Iris pigment epithelial cell (primary cell): ENCODE measurements at places on chromosomes 4 and X.

DNA sequence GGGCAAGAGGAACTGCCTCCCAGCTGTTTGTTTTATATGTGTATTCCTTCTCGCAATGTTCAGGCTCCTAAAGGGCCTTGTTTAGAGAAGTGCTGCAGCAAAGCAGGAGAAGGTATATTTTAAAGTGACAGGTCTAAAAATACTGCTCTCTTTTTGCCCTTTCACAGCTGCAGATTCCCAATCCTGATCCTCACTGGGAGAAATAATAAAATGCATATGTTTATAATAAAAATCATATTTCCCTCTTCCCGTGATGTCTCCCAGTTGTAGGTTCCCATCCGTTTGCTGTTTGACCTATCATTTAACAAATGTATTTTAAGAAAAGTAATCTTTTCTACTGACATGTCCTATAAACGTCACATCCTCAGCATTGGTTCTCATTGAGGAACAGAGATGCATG, 62.7 kb upstream of the GPC4 start:
- DNase-seq, result no peak

DNA sequence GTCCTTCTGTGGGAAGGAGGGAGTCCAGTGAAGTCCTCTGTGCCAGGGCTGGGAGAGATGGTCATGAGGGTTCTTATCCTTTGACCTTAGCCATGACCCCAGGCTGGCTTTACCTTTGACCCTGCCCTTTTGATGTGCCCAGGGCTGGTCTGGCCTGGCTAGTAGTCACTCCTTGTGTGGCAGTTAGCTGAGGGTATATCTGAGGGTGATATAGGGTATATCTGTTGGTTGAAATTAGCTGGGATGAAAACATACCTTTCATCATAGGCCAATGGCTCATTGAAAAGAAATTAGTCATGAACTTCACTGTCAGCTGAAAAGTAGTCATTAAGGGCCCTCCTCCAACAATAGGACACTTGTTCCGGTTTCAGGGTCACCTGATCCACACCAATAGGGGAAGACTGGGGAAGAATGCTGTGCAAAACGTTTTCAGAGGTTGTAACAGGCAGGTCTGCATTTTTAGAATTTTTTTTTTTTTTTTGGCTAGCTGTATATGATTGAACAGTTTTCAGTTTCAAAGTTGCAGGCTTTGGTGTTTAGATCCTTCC, 74.6 kb upstream of the STOX2 start:
- DNase-seq, result no peak

- DNase-seq, result no peak
Observed at GRCh38 chr4:100799761-100800539, 282.1 kb upstream of the EMCN start.

GRCh38 chrX:118418811-118419251, 72.9 kb downstream of the WDR44 start:
- no peak for DNase-seq

GRCh38 chrX:113305496-113305895, 464.9 kb upstream of the AMOT start:
- DNase-seq, result peak; percentile 49

DNA sequence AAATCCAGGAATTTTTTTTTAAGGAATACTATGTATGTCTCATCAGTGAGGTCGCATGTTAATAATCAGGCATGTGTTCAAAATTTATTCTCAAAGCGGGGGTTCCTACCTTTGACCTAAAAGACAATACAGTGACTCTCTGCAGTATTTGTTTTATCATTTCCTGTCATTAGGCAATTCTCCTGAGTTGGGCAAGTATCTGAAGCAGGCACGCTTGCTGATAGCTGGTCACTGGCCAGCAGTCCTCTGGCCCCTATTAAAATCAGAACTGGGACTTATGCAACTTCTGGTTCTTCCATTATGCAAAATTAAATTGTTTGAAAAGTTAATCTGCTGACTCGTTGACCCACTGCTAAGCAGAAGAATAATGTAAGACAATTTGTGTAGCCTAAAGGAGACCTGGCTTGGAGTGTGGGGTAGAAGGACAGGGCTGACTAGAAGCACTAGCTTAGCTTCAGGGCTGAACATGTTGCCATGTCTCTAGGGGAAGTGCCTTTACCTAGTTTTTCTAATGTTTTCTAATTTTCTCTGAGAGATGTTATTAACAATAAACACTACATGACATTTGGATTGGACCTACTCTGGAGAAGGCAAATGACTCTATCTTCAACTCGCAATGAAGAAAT, 36.0 kb upstream of the GABRA2 start:
- DNase-seq, result peak; percentile 58

DNA sequence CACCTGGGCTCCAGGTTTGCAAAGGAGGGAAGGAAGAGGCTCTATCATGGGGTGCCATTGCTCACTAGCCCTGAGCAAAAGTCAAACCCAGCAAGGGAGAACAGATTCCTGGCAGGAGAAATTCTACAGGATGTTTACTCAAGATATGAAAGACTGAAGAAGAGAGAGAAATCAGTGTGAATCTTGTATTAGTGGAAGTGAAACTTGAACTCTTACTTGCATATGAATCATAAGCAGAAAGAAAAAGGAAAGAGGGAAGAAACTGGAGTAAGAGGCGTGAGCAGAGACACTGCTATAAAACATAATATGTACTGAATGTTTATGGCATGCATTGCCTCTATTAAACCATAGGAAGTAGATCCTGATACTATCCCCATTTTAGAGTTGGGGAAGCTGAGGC, 60.9 kb downstream of the C4orf46 start:
- peak; percentile 34 for DNase-seq

DNA sequence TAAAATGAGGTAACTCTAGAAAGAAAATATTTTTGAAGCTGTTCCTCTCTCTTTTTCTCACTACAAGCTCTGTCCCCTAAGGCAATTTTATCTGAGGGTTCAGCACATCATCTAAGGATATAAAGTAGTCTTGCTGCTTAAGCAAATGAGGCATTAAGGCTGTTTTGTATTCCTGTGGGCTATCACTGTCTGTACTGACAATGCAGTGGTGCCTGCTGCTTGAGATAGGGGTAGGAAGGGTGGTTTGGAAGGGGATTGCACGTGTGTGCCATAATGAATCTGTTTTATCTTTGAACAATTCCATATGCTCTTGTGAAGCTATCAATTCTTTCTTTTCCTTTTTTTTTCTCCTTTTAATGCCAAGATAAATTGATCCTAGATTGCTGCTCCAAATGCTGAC, 128.0 kb upstream of the ATOH1 start:
- no peak for DNase-seq

- peak; percentile 44 for DNase-seq
Observed at GRCh38 chrX:100768679-100769338, 36.9 kb upstream of the SYTL4 start.

DNA sequence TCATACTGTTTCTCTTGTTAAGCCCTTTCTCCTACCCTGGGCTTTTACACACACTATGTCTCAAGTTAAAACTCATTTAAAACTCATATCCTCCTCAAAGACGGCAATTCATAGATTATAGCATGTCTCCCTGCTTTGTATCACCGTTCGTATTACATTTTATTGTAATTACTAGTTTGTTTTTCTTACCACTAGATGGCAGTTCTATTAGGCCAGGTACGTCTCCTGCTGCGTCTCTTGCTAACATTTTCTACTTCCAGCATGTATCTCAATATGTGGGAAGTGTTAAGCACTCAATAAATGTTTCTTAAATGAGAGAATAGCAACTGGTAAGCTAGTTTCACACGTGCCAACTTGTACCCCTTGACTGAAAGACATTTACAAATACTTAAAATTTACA, 450.3 kb upstream of the PCDH7 start:
- no peak for DNase-seq

DNA sequence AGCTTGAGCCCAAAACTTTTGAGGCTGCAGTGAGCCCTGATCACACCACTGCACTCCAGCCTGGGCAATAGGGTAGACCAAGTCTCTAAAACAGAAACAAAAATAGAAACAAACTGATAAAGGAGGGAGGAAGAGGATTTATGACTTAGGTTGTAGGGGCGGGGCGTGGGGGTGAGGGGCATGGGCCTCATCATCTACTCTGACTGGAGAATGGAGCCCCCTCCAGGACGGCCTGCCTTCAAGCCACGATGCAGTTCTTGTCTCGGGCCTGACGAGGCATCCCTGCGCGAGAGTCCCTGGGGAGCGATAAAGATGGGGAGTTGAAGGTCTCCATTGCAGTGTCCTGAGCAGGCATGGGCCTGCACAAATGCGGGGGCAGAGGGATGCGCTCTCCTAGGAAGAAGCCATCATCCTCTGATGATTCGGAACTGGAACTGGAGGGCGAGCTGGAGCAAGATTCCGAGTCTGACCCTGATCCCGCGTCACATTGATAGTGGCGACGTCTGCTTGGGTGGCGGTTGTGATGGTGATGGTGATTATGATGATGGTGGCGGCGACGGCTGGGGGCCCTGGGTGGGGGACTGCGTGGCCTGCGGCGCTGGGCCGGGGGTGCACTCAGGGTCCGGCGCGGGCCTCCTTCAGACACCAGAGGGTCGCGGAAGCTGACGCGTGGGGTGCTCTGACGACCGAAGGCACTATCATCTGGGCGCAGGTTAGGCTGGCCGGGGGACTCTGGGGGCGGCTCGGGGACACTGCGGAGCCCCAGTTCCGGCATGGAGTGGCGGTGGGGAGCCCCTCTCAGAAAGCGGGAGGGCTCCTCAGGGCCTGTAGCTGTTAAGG, 4.0 kb downstream of the PLP2 start:
- no peak for DNase-seq

GRCh38 chrX:22053481-22053880, 21.4 kb downstream of the PHEX start:
- no peak for DNase-seq

- DNase-seq, result no peak
Observed at GRCh38 chr4:168586926-168587325, 90.1 kb downstream of the PALLD start.

GRCh38 chrX:119541188-119541587, 24.0 kb downstream of the STEEP1 start:
- peak; percentile 69 for DNase-seq

- no peak for DNase-seq
Observed at GRCh38 chrX:111145878-111146277, 49.9 kb downstream of the PAK3 start.

- DNase-seq, result peak; percentile 85
Observed at GRCh38 chr4:123564758-123565346, 168.3 kb downstream of the SPRY1 start.

GRCh38 chr4:53573696-53574095, 17.6 kb downstream of the LNX1 start:
- no peak for DNase-seq

GRCh38 chr4:142579443-142579842, 266.7 kb downstream of the INPP4B start:
- DNase-seq, result no peak

DNA sequence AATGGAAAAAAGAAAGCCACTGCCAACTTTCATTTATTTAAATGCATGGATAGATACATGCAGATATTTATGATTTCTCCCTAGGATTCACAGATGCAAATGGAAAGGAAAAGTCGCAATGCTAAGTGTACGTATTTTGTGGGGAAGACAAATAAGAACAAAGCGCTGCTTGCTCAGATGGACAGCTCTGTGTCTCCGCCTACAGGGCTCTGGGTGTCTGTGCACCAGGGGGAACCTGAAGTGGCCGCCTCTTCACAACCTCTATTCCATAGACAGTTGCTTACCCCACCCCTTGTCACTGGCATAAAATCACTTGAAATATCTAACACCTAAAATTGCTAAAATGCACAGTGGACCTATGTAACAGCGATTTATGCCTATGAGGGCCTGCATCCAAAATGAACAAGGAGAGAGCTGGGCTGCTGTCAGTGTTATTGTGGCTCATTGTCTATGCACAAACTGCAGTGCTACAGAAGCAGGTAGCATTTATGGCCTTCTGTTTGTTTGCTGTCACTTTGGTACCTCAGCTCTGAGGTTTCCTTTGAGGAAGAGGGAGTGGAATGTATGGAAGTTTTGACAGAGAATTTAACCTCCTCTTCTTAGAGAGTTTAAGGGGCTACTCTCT, 58.6 kb upstream of the PAGE1 start:
- DNase-seq, result peak; percentile 28

- no peak for DNase-seq
Observed at GRCh38 chrX:44068043-44068442, 94.9 kb upstream of the NDP start.

GRCh38 chr4:175504318-175504717, 307.7 kb downstream of the GPM6A start:
- DNase-seq, result peak; percentile 77

DNA sequence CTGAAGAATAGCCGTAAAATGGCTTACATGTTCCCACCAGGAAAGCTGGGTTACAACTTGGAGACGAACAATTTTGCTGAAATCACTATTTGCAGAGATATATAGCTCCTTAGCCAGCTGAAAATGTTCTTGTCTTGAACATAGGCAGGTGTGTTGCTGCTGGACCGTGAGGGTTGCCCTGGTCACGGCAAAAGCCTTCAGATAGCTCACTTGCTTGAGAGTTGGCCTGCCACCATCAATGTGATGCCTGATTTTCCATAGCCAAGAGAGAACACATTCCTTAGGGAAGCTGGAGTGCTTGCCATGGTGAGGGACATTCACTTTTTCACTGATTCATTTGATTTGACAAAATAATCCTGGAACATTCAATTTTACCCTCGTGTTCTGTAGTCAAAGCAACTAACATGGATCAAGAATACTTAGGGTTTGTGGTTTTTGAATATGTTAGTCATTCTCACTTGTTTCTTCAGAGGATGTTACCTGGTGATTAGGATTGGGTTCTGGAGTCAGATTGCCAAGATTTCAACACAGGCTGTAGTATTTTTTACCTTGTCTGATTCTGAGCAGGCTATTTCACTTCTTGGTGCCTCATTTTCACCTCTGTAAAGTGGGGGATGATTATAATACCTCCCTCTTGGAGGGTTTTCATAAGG, 536.9 kb downstream of the RAPGEF2 start:
- no peak for DNase-seq

DNA sequence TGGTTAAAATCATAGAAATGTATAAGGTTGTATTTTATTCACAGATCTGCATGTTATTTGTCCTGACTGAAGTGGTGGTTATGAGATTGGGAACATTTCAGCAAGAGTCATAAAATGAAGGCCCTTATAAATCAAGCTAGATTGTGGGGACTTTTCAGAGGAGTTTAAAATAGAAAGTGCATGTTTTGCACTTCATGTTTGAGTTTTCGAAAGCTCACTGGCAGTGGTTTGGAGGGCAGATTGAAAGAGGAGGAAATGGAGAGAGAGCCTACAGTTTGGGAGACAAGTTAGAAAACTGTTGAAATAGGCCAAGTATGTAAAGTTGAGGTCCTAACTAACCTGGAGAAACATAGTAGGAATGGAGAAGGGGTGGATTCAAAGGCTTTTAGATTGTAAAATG, 124.9 kb downstream of the KDM6A start:
- no peak for DNase-seq

GRCh38 chrX:9316096-9316495, 148.8 kb upstream of the TBL1X start:
- no peak for DNase-seq
